Activated T-helper 1 cell treated with anti-CD3 and anti-CD28 coated beads, Interleukin-2, amount 50 U/mL, for 16 hours (primary cell): ENCODE measurements at places on chromosomes 5 and 9.

GRCh38 chr9:79213417-79214125 is 358.2 kb upstream of the TLE4 start:
- no peak for DNase-seq

GRCh38 chr9:99244344-99245260 is 22.5 kb downstream of the SEC61B start:
- DNase-seq: no peak

- no peak for DNase-seq
These were observed 16.2 kb downstream of the SMIM23 start for GRCh38 chr5:171801839-171802238.

- no peak for DNase-seq
These were observed 915 bp downstream of the HSDL2 start for GRCh38 chr9:112380825-112381221.

GRCh38 chr5:6837519-6838110 is 124.4 kb downstream of the TENT4A start:
- no peak for DNase-seq

- no peak for DNase-seq
These were observed 33.4 kb upstream of the TNFAIP8 start for GRCh38 chr5:119322312-119322947.

DNA sequence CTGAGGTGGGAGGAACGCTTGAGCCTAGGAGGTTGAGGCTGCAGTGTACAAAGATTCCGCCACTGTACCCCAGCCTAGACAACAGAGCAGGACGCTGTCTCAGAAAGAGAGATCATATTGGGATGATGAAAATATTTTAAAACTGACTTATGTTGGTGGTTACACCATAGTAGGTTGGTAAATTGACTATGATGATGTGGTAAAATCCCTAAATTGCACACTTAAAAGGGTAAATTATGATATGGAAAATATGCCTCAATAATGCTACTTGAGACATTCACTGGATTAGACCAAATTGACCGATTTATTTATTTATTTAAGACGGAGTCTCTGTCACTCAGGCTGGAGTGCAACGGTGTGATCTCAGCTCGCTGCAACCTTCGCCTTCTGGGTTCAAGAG is 21.9 kb upstream of the TOR1B start:
- DNase-seq: no peak

GRCh38 chr5:1130218-1130946 is 18.5 kb upstream of the SLC12A7 start:
- no peak for DNase-seq

DNA sequence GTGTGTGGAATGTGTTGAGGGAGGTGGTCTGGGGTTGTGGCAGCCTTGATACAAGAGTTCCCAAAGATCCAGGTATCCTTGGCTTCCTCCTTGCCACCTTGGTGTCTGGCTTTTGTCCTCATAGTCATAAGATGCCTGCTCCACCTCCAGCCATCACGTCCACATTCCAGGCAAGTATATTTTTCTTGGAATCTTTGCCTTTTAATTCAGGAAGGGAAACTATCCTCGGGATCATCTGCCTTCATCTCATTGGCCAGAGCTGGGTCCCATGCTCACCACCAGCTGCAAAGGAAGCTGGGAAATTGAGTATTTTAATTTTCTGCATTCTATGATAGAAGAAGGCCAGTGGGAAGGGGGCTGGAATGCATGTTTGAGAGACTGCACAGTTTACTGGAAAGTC is 186.7 kb downstream of the C9orf50 start:
- DNase-seq: no peak

DNA sequence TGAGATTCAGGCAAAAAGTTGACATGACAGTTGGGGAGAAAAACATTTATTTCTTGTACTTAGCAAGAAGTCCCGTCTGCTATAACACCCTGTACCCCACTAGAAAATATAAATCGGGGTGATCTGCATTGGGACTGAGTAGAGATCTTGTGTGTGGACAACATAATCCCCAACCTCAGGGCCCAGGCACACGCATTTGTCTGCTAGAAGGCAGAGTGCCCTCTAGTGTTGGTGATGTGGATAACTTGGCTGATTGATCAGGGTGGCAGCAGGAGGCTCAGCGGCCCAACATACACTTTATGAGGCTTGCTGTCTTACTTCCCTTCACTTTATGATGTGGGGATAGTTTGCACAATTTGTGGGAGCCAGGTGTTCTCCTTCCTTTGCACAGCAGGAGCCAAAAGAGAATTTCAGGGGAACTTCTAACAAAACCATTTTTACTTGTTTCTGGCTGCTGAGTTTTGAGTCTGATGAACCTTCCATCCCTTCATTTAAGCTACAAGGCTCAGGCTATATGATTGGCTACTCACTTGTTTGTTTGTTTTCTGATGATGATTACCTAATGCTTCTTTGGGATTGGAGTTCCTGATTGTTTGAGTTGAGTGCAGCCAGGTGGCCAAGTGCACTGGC is 263.2 kb downstream of the DMAC1 start:
- no peak for DNase-seq

GRCh38 chr5:132266031-132266835 is 8.7 kb downstream of the PDLIM4 start:
- DNase-seq: no peak

DNA sequence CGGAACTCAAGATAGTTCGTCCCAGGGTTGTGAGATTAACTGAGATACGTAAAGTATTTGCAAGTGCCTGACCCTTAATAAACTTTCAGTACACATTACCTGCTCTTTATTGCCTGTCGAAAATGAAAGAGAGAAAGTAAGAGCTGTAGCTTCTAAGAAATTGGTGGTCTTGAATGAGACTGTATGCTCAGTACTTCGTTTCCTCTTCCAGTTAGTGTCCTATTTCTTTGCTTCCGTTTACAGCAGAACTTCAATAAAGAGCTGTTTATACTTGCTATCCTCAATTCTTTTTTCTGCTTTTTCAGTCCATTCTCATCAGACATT is 534 bp downstream of the SRFBP1 start:
- DNase-seq: no peak

DNA sequence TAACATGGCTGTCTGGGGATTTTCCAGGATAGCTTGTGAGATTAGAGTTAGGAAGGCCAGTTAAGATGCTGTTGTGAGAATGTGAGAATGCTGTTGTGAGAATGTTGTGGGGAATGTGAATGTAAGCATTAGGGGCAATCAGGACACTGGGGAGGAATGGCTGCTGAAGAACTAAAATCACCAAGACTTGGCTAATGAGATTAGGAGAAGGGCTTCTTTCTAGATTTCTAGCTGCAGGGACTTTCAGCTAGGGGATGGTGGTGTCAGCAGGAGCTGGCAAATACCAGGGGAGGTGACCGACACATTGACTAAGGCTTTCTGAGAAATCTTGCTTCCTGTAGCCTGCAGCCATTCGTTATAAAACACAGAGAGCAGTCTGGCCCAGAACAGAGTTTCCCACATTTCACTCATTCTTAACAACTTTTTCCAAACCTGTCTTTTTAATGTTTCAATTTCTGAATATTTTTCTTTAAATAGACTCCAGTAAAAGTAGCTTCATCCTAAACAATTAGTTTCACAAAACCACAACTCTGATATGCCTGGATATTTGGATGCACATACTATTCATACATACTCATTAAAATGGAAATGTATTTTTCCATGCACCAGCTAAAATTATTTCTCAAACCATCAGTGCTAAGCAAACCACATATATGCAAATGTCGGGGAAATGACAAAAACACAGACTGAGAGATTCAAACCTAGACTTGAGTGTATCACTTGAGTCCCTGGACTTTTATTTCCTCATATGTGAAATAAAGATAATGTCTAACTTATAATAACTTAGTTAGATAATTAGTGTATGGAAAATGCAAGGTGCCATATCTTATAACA is 89.3 kb upstream of the TNC start:
- DNase-seq: no peak

DNA sequence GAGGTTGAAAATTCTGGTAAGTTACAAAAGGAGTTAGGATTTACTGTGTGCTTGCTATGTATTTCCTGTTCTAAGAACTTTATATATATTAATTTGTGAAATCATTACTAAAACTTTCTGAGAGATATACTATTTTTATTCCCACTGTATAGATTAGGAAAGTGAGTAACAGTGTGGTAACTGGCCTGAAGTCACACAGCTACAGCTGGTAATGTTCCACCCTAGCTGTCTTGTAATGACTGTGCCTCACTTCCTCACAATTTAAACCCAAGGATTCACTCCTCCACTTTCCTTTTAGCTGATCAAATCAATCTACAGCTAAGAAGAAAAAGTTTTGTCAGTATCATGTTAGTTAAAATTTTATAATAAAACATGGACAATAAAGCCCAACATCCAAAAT is 278.8 kb downstream of the GAS1 start:
- no peak for DNase-seq

DNA sequence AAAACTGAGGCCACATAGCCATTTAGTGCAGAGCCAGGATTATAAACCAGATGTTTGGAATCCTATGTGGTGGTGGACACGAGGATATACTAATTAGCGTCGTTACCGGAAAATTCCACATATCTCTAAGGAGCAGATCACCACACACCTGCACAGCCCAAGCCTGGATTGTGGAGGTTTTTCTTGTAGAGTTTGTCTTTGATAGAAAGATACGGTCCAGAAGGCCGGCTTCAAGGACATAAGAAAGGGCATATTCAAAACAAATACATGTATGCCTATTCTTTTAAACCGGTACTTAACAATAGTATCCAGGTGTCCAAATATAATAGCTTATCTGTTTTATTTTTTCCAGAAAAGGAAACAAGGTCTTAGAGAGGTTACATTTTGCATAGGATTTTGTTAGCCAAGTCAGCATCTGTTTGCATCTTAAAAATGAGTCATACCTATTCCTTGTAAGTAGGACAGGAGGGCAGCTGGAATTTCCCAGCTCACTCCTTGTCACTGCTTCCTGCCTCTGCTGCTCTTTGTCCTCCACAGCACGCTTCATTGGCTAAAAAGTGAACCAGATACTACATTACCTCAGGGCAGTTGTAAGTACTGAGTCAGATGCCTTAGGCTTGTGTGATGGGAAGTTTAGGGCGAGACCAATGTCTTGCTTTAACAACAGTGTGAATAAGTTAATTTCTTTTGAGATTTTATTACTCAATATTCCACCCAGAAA is 3.6 kb downstream of the TMC1 start:
- DNase-seq: no peak

GRCh38 chr5:159161361-159162214 is 47.8 kb downstream of the RNF145 start:
- DNase-seq: no peak

DNA sequence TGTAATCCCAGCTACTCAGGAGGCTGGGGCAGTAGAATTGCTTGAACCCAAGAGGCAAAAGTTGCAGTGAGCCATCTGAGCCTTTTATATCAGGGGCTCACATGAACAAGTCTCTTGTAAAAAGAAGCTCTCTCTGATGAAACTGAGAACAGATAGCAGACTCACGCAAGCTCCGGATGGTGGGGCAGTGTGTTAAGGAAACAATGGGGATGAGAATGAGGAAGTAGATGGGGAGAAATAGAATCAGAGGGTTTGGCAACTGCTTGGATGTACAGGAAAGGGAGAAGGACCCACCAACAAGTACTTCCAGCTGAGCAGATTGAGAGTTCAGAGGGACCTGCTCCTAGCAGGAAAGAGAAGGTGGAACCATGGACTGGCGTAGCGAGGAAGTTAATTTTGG is 18.6 kb downstream of the TMEM252 start:
- DNase-seq: no peak

GRCh38 chr5:44002381-44002901 is 386.8 kb downstream of the FGF10 start:
- no peak for DNase-seq

DNA sequence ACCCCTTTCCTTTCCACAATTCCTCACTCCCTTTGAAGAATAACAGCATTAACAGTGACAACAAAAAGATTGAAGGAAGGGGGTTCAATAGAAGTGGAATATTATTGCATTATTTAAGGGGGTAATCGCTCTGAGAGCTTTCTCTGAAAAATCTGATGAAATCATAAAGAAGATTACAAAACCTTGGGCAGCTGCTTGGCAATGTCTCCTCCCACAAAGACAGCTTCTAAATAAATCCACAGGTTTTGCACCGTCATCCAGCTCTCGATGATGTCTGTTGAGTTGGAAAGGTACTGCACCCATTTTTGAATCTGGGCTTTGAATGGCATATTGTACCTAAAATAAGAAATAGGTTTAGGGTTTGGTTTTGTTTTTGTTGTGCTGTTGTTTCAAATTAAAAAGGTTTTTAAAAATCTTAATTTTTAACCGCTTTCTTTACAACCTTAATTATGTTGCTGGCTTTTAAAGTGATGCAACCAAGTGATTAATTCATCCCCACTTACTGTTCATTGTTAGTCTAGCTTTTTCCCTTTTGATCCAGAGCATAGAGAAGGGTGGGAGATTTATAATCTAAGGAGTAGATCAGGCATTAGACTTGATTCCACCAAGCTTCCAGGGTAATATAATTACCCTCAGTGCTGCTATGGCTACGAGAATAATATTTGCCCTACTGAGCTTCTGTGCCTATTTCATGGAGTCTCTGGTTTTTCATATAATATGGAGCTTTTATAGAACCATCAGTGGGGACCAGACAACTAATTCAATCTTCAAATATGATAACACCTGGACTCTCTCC is 85.0 kb downstream of the DNAH5 start:
- no peak for DNase-seq

- DNase-seq: no peak
These were observed 121.3 kb upstream of the KLF9 start for GRCh38 chr9:70535546-70536323.

- DNase-seq: no peak
These were observed 13.7 kb downstream of the SMC2 start for GRCh38 chr9:104107799-104108198.

DNA sequence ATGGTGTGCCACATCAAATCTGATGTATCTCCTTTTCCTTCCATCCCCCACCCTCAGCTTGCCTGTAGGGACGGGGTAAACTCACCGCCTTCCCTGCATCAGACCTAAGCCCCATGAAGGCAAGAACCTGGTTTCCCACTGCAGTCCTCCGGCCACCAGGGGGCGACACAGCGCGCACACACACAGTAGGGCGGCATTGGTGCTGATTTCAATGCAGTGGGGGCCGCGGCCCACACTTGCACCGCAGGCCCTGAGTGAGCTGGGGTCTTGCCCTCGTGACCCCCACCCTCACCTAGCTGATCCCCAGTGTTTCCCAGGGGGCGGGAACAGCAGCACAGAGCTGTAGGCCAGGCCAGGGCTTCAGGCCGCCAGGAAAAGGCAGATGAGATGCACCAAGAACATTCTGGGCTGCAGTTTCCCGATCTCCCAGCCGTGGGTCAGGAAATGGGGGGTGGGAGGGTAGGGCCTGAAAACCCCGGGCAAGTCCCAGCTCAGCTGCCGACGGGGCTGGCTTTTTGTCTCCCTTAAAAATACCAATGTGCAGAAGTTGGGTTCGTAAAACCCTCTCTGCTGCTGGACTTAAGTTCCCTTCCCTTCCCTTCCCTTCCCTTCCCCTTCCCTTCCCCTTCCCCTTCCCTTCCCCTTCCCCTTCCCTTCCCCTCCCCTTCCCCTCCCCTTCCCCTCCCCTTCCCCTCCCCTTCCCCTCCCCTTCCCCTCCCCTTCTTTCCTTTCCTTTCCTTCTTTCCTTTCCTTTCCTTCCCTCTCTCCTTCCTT is 19.5 kb downstream of the FAM163B start:
- no peak for DNase-seq
